Type B pancreatic cell (in vitro differentiated cells): ENCODE measurements at places on chromosomes 2 and 18.

DNA sequence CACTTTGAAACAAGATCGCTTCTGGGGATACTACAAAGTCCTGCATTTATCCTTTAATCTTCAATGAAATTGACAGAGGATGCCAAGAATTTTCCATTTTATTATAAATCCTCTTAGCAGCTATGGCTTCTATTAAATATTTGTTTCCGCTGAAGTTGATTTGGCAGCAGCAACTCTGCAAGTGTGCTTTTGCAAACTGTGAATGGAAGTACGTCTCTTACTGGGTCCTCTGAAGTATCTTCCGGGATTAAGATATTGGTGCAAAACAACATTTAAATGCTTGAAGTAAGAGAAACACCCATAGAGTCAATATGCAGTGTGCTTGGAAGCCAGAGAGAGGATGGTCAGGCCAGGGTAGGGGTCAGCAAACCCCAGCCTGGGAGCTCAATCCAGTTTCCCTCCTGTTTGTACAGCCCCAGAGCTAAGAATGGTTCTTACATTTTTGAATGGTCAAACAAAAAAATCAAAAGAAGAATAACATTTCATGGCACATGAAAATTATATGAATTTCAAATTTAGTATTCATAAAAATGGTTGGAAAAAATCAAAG lies 13.6 kb downstream of the CCDC68 start:
- DNase-seq = no peak

GRCh38 chr18:12639990-12640880 lies 17.7 kb downstream of the SPIRE1 start:
- no peak for DNase-seq

GRCh38 chr2:199850718-199851500 lies at the start of gene FTCDNL1:
Gene FTCDNL1 (minus strand): TSS chr2:199851192. CDS start chr2:199848962, 2,230 bp downstream.
- peak; percentile 75 for DNase-seq

DNA sequence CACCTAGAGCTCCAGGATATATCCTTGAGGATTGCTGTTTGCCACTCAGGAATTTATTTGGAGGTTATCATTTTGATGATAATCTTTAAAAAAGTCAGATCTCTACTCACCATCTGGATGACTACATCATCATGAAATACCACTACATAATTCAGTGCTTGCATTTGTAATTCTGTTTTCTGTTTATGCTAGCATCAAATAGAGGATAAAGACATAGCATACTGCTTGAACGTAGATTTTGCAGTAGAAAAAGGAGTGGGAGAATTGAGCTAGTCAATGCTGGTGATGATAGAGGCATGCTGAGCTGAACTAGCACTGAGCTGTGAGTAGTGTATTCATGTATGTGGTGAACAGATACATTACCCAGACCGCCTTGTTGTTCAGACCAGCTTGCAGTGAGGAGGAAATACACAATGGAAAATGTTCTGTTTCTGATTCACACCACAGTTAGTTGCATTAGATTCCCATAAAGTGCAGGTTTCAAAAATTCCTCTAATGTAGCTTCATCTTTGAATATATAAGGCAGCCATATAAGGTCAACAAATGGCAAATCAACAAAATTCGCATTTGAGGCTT lies 68.8 kb upstream of the CDC42EP3 start:
- DNase-seq = no peak

DNA sequence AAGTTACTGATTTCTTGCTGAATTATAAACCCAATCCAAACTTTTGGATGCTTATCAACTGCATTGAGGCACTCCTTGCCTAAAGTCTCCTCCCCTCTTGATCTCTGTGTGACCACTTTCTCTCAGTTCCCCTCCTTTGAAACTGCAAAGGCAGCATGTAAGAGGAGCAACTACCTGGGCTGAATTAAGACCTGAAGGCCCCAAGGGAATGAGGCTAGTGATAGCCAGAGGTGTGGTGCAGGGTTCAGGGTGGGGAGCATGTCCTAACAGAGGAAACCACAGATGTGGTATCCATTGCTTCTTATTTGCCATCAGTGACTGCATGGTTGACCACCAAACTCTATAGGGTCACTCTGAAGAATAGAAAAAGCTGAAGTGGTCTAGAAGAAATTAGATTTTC lies 557.9 kb downstream of the TNS1 start:
- no peak for DNase-seq

DNA sequence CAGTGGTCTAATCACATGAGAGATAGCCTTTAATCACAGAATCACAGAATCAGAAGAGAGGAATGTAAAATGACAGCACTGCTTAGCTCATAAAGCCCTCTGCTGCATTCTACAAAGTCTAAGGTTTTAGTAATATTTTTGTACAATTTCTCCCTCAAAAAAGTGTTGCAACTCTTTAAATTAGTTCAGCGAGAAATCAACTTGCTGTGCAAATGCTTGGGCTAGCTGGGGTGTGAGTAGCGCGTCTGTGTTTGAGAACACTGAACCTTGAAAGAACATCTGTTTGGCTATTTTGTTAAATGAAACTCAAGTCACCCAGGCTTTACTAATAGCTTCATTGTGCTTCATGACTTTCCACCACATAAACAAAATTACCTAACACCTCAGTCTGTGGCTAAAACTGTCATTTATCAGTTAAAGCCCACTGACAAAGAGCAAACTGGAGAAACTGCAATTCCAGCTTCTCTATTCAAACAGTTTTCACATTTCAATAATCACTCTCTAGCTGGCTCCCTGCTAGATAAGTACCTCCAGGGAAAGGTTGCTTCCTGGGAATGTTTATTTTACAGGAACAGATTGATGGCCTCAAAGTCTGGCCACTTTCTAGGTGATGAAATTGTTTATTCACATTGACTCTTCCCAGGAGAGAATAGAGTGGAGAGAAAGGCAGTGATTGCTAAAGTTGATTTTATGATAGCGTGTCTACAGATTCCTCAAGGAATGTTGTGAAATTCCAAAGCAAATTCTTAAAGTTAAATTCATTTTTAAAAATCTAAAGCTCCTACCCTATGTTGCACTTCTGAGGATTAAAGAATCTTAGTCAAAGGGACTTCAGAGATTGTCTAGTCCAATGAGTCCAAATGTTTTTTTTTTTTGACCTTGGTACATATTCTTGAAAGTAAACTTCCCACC lies 36.0 kb upstream of the STAT1 start:
- DNase-seq = no peak

DNA sequence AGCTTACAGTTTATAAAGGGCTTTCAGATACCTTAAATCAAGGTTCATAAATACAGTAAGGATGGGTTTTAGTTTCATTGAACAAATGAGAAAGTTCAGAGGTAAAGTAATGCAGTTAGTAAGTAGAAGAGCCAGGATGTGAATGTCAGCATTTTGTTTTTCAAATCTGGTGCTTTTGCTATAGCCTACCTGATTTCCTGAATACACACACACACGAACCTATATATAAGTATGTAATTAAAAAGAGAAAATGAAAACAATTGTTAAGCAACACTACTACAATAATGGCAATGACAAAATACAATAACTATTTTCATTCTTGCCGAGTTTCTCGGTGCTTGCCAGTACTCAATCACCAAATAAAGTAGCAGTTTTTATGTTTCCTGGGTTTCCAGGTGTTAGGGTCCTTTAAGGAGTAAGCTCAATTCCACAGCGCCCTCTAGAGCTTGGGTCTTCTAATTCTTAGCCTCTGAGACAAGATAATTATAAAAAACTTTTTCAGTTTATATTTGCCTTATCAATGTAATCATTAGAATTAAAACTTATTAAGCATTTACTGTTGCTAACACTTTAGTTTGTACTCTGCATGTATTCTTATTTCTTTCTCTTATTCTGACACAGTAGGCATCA lies 512.9 kb upstream of the ACVR2A start:
- no peak for DNase-seq

GRCh38 chr2:162840598-162841246 lies 2.2 kb upstream of the KCNH7 start:
- peak; percentile 78 for DNase-seq

- no peak for DNase-seq
Measured at GRCh38 chr2:221500501-221501209, 71.4 kb downstream of the EPHA4 start.

DNA sequence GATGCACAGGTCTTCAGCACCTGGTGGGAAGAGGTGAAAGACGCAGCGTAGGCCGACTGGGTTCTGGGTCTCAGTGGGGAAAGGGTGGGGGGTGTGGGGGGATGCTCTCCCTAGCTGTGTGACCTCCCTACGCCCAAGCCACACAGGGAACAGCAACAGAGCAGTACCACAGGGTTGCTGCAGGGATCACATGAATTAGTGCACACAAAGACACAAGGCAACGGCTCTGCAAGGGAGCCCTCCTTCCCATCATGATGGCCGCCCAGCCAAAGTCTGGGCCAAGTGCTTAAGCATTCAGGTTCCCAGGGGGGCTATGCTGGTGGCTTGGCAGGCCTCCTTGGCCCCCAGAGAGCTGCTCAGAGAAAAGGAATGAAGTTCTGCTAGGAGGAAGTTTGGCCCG lies 28.2 kb upstream of the GBX2 start:
- no peak for DNase-seq

- no peak for DNase-seq
Measured at GRCh38 chr18:36058674-36059073, 8.7 kb downstream of the RPRD1A start.

- DNase-seq = no peak
Measured at GRCh38 chr2:203510256-203510940, 24.7 kb downstream of the RAPH1 start.

DNA sequence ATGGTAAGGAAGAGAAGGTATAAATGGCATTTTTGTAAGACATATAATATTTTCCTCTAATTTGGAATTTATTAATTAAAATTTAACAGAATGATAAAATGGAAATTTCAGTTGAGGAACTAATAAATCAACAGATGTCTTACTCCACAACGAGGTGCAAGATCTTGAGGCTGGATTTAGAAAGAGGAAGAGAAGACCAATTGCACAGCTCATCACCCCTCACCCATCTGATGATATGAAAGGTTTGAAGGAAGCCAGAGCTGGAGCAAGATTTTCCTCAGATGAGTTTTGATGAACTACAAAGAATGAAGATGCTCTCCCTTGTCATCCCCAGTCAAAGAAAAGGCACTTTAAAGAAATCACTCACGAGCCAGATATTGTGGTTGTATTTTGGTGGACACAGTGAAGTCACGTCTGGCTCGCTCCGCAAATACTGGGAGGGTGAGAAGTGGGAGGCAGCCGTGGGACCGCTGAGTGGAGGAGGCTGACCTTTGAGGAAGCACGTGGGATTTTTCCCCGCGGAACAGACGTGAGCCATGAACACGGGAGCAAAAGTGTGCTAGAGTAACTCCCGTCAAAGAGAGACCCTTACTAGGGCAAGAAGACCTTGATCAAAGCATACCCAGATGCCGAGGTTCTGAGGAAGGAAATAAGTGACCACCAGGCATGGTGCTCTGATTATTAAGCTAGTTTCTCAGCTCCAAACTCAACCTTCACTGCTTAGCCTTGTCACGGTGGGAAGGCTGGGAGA lies 511.4 kb downstream of the RNF144A start:
- no peak for DNase-seq

DNA sequence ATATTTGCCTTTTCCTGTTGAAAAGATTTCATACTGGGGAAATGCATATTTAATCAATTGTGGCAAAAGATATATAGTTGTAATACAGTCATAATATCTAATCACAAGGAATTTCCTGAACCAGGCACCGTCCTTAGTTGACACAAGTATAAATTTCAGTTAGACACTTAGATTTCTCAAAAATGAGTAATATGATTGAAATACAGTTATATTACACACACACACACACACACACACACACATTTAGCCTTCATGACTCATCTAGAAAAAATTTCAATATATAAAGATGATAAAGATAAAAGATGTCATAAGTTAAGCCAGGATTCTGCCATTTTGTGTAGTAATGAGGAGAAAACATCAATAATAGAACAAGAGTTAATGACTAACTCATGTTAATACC lies 258.4 kb upstream of the ZNF804A start:
- DNase-seq = no peak

DNA sequence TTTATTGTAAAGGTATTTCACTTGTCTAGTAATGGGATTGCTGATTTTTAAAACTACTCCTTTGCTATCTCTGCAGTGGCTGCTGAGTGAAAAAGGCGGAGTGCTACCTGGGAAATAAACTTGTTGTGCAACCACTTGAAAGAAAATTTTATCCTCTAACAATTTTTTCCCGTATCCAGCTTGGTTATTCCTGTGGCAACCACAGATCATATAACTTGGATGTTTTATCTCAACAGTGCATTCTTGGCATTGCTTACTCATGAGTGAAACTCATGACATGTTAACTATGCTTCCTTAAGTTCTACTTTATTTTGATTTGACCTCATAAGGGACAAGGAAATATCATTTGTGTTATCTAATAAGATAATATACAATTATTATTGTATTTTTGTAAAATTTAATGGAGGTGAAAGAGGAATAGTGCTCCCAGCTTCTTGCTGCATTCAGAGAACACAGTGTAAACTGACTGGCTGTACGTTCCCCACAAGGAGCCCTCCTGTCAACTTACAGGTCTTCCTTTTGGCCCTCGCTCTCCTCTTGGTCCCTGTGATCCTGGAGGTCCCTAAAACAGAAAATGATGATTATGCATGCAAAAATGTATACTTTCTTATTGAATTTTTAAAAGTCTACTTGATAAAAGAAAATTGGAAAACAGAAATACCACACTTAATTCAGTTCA lies 82.7 kb downstream of the COL5A2 start:
- no peak for DNase-seq

- DNase-seq = no peak
Measured at GRCh38 chr2:196459539-196459938, 180.0 kb upstream of the CCDC150 start.

DNA sequence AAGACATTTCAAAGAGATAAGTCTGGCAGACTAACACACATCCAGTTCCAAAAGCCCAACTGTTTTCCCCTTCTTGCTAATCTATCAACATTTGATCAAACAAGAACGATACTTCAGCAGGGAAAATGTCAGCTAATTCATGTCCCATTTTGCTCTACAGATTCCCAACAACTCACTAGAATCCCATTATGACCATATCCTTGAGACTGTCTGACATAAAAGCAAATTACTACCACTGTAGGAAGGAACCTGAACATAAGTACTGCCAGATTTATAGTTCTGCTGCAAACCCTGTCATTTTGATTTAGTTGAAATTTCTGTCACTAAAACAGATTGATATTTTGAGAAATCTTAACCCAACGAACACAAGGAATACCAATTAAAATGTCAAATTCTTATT lies 193.0 kb upstream of the REG3G start:
- no peak for DNase-seq

DNA sequence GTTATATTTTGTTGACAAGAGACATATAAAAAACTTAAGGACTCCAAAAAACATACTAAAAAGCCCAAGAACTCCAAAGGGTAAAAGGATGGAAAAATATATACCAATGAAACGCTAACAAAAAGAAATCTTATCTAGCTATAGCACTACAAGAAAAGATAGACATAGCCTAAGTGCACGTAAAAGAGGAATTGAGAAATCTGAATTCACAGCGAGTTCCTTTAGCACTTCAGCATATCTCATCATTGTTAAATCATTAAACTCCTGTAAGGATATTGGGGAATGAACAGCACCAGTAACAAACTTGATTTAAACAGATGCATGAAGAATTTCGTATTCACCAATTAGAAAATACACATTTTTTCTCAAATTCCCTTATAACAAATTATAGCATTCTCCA lies 134.1 kb downstream of the CAPN13 start:
- no peak for DNase-seq
